ENCODE measurements at places on chromosomes 5 and 9. TPM values are rescaled to one million over a fixed set of nuclear protein-coding genes. Genes with fewer than 3 reads are reported as not detected.

- H3K27me3 ChIP-seq: no peaks in the 10 kb centered on the region
- no peaks in the 10 kb centered on the region for H3K36me3 ChIP-seq
- H3K4me3 ChIP-seq: no peak overlapping the region
- no peak for DNase-seq
Measured at GRCh38 chr5:126998201-126998631, 32.1 kb downstream of the MARCHF3 start.

DNA sequence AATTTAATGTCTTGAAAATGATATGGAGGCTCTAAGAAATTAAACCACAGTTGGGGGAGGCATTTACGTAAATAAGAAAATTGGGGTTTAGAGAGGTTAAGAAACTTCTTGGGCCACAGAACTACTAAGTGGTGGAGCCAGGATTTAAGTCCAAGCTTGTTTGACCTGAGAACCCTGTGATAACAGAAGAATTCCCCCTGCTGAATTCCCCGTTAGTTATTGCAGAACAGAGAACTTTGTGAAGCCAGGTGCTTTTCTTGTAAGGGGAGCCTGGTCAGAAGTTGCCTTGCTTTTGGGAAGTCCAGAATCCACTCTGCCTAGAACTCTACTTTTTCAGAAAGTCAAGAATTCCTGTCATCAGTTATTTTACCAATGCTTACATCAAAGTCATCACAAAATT, 309.3 kb upstream of the SEMA6A start:
- DNase-seq: no peak
- H3K4me1 ChIP-seq: no peaks in the 10 kb centered on the region
- no peaks in the 10 kb centered on the region for H3K36me3 ChIP-seq

- H3K27me3 ChIP-seq: no peaks in the 10 kb centered on the region
- H3K4me3 ChIP-seq: no peak overlapping the region
Measured at GRCh38 chr9:117682955-117683710, 21.1 kb upstream of the TLR4 start.

DNA sequence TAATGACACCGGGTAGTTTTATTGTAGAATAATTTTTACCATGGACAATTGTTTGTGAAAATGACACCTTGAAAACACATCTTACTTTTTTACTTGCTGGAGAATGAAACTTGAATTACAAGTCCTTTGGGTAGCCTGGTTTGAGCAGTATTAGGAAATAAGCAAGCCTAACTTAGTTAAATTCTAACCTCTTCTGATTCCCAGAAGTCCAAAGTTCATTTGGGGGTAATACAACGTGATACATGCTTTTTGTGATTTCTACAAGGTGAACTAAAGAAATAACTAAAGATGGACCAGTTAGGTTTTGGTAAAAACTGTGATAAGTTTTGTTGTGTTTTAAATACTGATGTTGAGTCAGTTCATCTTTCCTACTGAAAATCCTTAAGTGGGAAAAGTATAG, 135.4 kb upstream of the DMRT1 start:
- peaks cover 5% of the 10 kb centered on the region for H3K27me3 ChIP-seq
- no peaks in the 10 kb centered on the region for H3K36me3 ChIP-seq
- H3K4me3 ChIP-seq: no peak overlapping the region
- H3K4me1 ChIP-seq: peaks cover 4% of the 10 kb centered on the region
- DNase-seq: no peak

- H3K36me3 ChIP-seq: peaks cover 24% of the 10 kb centered on the region
- DNase-seq: no peak
- no peaks in the 10 kb centered on the region for H3K27me3 ChIP-seq
Measured at GRCh38 chr9:97315550-97315949, 8.1 kb downstream of the CCDC180 start.

DNA sequence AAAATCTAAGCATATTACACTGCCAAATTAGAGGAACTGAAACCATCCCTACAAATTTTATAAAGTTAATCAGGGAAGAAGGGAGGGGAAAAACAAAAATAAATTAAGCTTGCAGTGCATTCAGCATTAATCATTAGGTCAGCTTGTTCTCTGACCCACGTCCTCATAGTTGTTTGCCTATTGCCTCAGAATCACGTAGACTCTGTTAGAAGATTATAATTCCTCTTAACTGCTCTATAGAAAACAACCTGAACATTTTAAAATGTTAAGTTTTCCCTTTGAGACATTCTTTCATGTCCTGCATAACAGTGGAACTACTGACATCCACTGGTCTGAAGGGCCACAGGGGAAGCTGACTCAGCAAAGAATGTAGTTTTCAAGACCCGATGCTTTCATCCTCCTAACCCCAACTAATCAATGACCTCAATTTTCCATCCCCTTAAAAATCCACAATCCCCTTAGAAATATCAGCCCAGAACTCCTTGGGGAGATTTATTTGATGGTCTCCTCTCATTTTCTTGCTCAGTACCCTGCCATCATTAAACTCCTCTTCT, 112.4 kb downstream of the FBXO4 start:
- H3K36me3 ChIP-seq: no peaks in the 10 kb centered on the region
- DNase-seq: no peak
- no peaks in the 10 kb centered on the region for H3K4me1 ChIP-seq
- no peaks in the 10 kb centered on the region for H3K27me3 ChIP-seq
- no peak overlapping the region for H3K4me3 ChIP-seq

- peak; percentile 57 for DNase-seq
- peaks cover 5% of the 10 kb centered on the region for H3K4me1 ChIP-seq
- H3K27me3 ChIP-seq: no peaks in the 10 kb centered on the region
- no peak overlapping the region for H3K27ac ChIP-seq
- H3K36me3 ChIP-seq: no peaks in the 10 kb centered on the region
Measured at GRCh38 chr5:173753307-173754168, 134.6 kb upstream of the CPEB4 start.

- no peaks in the 10 kb centered on the region for H3K27me3 ChIP-seq
- DNase-seq: no peak
- no peak overlapping the region for H3K27ac ChIP-seq
- peaks cover 2% of the 10 kb centered on the region for H3K36me3 ChIP-seq
- no peak overlapping the region for H3K4me3 ChIP-seq
Measured at GRCh38 chr9:114478871-114479270, 26.4 kb downstream of the WHRN start.

Gene MZB1
- 2.5 TPM for polyA plus RNA-seq

Gene CCDC180
- polyA plus RNA-seq: 3.3 TPM

Gene CKMT2
- 1.8 TPM for polyA plus RNA-seq

Gene BHMT2
- 2.0 TPM for polyA plus RNA-seq

Gene UBE2QL1
- 0.02 TPM for polyA plus RNA-seq

Gene SLC36A2
- not detected for polyA plus RNA-seq

Gene IL4
- not detected for polyA plus RNA-seq

All from lung (tissue), 17 donors.